ENCODE measurements at places on chromosomes 4 and X.

GRCh38 chrX:152907084-152907651 is 9.3 kb downstream of the ZNF185 start:
- DNase-seq = no peak

DNA sequence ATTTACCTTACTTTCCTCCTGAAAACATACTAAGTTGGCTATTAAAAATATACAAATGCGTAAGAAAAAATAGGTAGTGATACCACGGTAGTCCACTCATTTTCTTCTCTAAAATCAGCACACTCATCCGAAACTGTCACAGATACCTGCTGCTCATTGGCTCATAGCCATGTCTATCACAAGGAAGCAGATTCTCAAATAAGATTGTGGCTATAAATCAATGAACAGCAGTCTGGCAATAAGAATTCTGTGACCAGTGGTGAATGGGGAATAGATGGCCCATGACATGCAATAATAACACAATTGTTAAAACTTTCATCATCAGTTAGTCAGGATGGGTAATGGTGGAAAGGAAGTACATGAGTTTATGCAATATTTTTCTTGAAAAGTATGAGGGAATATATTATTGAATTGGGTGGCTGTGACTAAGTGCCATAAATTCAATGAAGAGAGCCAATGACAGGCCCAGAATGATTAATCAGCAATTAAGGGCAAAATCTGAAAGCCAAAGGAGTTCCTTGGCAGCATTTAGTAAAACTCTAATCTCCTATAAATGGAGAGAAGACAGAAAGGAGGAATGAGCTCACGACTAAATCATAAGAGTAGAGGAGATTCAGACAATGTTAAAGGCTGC is 202.3 kb upstream of the NEIL3 start:
- DNase-seq = no peak

DNA sequence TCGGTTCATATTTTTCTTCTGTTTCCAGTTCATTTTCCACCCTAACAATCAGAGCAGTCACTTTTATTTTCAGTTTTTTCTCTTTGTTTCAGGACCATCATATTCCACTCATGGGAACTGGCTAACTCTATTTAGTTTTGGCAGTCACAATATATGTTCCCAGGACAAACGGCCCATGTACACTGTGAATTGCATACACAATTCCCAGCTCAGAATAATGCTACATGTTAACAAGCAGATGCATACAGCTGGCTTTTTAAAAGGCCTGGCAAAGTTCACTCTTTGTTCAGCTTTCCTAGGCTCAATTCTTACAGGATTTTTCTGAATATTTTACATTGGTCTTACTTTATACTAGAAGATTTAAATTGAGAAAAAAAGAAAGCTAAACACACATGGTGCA is 224.9 kb downstream of the ANKRD50 start:
- no peak for DNase-seq

DNA sequence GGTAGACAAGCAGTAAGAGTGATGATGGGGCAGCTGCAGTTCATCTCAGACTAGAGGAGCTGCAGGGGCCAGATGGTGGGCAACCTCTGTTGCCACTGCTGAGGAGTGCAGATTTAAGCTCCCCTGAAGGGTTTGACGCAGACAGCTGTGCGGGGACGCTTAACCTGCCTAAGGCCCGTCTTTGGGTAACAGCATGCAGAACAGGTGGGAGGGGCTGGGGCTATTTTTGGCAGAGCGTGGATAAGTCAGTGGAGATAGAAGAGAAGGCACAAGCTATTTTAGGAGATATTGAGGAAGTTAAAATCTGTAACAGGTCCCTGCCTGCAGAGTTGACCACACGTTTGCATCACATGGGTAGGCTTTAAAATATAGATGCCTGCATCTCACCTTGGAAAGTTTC is 10.5 kb downstream of the CD99 start:
- DNase-seq = no peak

DNA sequence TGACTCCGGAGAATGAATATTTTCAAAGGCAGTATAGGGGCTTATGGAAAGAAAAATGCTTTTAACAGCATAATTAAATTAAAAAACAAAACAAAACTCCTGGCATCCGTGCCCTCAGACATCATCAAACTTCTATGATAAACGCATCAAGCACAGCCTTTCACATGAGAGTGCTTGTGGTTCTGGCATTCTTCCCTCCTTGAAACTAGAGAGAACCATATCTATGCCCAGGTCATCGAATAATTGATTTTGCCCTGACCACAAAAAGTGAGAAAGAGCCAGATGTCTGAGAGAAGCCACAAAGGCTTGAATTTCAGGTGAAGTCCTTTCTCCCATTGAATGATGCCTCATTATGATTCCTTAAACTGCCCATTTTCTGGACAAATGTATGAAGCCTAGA is 286.8 kb downstream of the CBLL2 start:
- no peak for DNase-seq

DNA sequence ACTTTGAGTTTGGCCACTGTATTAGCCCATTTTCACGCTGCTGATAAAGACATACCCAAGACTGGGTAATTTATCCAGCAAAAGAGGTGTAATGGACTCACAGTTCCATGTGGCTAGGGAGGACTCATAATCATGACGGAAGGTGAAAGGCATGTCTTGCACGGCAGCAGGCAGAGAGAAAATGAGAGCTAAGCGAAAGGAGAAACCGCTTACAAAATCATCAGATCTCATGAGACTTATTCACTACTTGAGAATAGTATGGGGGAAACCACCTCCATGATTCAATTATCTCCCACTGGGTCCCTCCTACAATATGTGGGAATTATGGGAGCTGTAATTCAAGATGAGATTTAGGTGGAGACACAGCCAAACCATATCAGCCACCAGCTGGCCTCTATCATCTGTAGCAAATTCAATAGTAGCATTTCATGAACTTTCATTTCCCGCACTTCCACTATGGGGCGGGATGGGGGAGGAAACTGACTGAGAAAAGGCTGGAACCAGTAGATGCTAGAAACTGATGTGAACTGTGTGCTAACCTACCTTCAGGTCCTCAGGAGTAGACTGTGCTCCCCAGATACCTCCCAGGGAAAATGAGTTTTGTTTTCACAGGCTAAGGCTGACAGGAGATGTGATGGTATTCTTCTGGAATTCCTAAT is 35.3 kb upstream of the LGI2 start:
- DNase-seq = no peak

DNA sequence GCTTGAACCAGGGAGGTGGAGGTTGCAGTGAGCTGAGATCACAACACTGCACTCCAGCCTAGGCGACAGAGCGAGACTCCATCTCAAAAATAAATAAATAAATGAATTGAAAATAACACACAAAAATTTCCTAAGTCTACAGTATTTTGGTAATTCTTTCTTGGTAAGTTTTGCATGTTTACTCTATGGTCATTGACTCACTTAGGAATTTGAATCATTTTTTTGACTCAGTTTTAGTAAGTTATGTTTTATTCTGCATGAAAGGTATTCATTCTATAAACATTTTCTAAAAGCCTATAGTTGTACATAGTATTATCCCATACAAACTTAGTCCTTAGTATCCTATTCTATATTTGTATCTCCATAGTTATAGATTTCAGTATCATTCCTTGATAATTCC is 772.9 kb upstream of the SLIT2 start:
- no peak for DNase-seq

DNA sequence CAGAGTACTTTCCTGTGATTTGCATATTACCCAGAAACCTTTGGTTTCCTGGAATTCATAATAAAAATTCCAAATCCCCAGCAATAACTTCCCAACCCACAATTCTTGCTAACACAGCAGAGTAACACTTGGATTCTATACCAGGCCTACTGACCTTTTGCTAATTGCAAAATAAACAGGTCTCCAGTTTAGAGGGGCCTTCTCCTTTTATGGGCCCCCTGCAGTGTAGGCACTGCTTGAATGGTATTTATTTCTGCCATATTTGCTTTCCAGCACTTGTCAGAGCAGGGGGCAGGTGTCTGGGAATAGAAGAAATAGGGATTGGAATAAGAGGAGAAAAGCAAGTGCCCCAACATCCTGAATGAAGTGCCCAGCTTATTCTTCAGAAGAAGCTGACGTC is 25.3 kb upstream of the GPC3 start:
- no peak for DNase-seq

- DNase-seq = no peak
Observed at GRCh38 chr4:107655289-107655688, 64.7 kb downstream of the PAPSS1 start.

DNA sequence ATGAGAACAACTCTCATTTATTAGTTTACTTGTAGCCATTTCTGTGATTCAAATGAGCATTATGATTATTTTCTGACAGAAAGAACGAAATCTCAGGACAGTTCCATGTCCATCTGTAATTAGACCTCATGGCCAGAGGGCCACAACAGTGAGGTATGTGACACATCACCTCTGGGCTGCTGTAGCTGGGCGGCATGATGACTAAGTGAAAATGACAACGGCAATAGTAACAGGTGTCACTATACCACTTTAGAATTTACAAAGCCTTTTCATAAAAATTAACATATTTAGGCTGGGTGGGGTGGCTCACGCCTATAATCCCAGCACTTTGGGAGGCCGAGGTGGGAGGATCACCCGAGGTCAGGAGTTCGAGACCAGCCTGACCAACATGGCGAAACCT is 252.6 kb downstream of the CBR4 start:
- DNase-seq = no peak

- no peak for DNase-seq
Observed at GRCh38 chr4:174255786-174256185, 27.7 kb downstream of the FBXO8 start.

DNA sequence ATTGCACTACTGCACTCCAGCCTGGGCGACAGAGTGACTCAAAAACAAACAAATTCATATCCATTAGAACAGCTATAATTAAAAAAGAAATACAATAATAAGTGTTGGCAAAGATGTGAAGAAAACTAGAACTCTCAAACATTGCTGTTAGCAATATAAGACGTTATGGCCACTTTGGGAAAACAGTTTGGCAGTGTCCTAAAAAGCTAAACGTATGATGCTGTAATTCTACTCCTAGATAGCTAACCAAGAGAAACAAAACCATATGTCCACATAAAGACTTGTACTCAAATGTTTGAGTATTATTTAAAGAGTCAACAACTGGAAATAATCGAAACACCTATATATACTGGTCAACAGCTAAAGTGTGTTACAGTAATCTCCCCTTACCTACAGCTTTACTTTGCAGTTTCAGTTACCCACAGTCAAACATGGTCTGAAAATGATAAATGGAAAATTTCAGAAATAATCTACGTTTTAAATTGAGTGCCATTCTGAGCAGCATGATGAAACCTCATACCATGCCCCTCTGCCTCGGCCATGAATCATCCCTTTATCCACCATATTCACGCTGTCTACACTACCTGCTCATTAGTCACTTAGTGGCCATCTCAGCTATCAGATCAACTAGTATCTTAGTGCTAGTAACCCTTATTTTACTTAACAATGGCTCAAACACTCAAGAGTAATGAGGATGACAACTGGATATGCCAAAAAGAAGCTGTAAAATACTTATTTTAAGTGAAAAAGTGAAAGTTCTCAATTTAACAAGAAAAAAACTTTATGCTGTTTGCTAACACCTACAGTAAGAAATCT is 4.9 kb downstream of the ELF2 start:
- DNase-seq = no peak

- no peak for DNase-seq
Observed at GRCh38 chr4:128475597-128475996, 188.0 kb upstream of the PGRMC2 start.

DNA sequence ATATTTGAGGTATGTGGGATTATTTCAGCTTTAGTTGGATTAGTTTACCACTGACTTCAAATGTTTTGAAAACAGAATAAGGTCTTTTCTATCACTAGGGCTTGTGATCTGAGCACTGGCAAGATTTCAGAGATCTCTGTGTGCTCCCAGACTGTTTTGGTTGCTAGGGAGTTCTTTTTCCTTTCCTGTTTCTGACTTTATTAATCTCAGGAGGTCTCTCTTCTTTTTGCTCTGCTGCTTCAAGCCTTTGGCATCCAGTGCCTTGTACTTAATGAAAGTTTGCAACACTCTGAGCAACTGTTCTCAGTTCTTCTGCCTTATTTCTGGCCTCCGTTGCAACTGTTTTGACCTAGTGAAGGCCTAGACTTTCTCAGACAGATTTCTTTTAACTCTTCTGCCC is 32.1 kb upstream of the PAQR3 start:
- DNase-seq = no peak

DNA sequence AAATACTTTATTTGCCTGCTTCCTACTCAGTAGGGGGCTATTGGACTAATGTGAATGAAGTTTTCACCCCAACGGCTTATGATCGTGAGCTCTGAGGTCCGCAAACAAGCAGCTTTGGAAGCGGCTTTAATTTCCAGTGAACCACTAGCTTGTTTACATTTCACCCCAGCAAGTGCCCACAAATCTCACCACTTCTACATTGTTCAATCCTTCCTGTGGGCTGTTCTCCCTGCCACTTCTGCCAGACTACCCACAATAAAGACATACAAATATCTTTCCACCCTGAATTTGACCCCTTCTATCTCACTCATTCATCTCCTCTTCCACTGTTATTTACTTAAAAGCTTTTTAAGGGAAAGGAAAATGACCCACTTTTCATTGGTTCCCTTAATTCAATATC is 98.0 kb downstream of the CDS1 start:
- no peak for DNase-seq

- no peak for DNase-seq
Observed at GRCh38 chr4:75169427-75169826, 236.5 kb downstream of the PARM1 start.

DNA sequence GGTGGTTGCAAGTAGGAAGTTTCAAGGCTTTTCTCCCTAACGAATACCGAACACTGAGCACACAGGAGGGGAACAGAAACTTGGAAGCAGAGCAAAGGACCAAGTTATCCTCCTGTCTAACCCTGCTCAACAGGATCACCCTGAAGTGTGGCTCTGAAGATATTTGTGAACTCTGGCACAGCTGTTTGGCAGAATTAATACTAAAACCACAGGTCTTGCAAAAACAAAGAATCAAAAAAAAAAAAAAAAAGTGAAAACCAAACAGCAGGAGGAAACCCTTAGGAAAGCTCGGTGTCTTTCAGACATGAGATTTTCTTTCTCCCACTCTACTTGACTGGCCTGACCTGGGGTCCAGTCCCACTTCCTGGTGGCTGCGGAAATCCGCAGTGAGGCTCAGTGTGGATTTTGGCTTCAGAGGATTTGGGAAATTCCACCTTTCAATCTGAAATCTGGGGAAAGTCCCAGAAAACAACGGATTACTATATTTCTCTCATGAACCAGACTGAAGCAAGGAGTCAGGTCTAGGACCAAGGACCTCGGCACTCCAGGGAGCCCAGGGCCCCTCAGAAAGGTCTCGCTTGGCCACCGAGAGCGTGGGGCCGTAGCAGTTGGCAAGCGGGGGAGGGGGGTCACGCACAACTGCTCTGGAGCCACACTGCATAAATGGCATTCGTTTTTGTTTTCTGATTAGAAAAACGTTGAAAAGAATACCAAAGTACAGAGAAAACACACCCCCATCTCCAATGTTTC is 867 bp downstream of the TIFA start:
- DNase-seq = no peak

GRCh38 chr4:112321776-112322684 is 24.9 kb downstream of the ALPK1 start:
- DNase-seq = peak; percentile 65

DNA sequence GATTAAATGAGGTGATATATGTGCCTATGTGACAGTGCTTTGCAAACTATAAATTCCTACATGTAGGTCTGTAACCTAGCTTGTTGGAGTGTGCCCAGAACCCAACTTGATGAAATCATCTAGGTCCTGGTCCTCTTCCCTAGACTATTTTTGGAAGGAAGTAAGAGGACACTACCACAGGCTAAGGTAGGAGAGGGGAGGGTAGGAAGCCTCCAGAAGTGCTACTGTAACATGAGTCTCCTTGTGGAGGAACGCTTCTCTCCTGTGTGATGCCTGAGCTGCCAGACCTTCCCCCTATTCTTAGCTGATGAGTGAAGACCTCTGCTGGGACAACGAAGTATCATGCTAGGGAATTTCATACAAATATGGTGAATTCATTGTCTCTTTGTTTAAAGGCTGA is 41.8 kb upstream of the IL21 start:
- DNase-seq = no peak

Measured in activated T-helper 9 cell treated with anti-CD3 and anti-CD28 coated beads, Interleukin-2, amount 50 U/mL, for 16 hours (primary cell).